Activated naive CD8-positive, alpha-beta T cell treated with anti-CD3 and anti-CD28 coated beads, Interleukin-2, amount 50 U/mL, for 24 hours (primary cell): ENCODE measurements at places on chromosomes 2 and 18.

GRCh38 chr18:9631814-9632496, 17.6 kb upstream of the PPP4R1 start:
- no peak for DNase-seq

DNA sequence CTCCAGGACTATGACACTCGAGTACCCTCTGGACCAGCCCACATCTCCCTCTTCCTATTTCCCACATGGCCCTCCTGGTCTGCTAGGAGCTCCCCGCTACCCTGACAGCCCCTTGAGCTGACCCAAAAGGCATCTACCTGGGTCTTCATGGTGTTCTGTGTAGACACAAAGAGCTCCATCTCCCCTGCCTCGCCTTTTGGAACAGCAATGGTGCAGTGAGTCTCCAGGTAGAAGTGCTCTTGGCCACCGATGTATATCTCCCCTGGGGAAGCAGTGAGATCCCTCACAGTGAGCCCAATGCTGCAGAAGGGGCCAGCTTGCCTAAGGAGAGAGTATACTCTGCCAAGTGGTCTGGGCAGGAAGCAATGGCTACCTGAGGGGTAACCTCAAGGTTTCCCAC, 47.8 kb downstream of the XDH start:
- DNase-seq = no peak

- DNase-seq = no peak
These were observed 10.6 kb upstream of the MGAT5 start for GRCh38 chr2:134243244-134243643.

- DNase-seq = no peak
These were observed 275.3 kb downstream of the TMX3 start for GRCh38 chr18:68439642-68440041.

GRCh38 chr2:20635675-20636584, 15.0 kb downstream of the HS1BP3 start:
- peak; percentile 73 for DNase-seq

- DNase-seq = no peak
These were observed 82.6 kb downstream of the FANCL start for GRCh38 chr2:58158481-58158880.
